ENCODE measurements at places on chromosomes 7 and 10.

DNA sequence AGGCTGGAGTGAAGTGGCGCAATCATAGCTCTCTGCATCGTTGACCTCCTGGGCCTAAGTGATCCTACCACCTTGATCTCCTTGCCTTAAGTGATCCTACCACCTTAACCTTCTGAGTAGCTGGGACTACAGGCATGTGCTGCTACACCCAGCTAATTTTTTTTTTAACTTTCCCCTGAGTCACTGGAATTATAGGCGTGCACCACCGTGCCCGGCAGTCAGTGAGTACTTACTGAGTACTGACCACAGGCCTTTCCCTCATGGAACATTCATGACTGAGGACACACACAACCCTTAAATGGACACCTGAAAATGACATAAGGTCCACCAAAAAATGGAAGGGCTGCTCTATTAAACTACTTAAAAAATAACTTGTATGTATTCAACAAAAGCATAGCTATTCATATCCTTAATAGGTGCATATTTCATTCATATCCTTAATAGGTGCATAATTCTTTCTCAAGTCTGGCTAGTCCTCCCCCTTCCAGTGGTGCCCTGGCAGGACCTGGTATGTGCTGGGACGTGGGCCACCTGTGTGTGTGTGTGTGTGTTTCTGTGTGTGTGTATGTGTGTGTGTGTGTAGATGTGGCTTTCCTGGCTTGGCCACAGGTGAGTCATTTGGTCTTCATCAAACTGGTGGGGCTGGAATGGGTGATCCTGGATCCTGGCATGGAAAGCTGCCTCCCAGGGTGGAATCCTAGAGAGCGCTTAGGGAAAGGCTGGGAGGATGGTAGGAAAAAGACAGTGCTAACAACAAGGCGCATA, 3.5 kb downstream of the FAM180A start:
- DNase-seq: no peak

- no peak for DNase-seq
These were observed 43.7 kb downstream of the PPP1R3C start for GRCh38 chr10:91589015-91589657.

- no peak for DNase-seq
These were observed 43.3 kb upstream of the EZH2 start for GRCh38 chr7:148927123-148928045.

DNA sequence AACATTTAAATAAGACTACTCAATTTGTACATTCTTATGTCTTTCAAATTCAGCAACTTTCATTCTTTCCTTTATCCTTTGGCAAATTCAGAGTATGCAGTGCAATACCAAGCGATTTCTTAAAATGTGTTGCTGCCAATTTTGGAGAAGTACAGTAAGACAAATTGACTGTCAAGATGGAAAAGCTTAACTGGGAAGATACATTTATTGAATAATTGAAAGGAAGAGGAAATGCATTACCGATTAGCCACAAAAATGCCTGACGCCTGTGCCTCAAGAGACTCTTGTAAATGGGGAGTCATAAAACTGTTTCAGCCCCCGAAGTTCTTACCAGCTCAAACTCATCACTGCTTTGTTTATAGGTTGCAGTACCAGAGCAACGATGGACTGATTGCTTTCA, 373.3 kb upstream of the GALNT17 start:
- DNase-seq: no peak

- no peak for DNase-seq
These were observed 986 bp downstream of the NRP1 start for GRCh38 chr10:33333260-33334101.

DNA sequence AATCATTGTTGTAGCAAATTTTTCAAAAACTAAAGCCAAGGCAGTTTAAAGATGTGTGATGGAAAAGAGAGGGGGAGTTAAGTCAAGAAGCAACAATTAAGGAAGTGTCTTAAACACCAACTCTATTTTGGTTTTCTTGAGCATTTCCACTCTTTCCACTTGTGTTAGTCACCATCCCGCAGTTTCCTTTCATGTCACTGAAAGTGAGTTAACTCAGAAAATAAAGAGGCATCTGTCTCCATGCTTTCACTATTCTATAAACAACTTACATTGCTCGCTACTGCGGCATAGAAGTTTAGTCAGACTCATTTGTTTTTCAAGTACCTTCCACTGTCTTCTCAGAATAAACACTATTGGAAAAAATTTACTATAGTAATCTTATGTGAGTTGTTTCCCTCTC, 284.9 kb upstream of the SEMA3D start:
- no peak for DNase-seq

- DNase-seq: no peak
These were observed 86.2 kb upstream of the ANLN start for GRCh38 chr7:36303202-36304098.

DNA sequence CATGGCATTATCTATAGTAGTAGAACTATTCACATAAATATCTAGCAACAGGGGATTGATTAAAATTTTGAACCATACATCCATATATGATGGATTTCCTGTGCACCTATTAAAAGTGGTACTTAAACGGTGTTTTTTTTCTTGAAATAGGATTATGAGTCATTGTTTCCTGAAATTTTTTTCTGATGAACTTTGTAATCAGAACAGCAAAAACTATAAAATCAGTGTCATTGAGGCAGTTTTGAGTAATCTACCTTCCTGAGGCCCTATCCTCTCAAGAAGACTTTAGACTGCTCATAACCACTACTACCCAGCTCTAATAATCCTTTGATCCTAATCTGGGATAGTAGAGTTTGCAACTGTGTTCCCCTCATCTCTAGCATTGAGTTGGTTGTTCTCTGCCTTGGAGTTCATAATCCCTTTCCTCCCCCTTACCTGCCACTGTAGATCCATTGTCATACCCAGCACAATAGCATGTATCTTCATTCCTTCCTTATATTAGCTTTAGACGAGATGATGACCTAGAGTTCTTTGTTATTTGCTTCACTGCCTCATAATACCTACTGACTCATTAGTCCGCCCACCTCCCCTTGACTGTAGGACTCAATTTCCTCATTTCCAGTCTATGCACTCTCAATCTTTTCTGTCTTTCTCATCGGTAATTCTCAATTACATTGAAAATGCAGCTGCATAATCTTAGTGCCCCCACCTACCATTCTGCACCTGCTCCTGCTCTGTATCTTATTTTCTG, 133.4 kb downstream of the LRRC4 start:
- DNase-seq: no peak

DNA sequence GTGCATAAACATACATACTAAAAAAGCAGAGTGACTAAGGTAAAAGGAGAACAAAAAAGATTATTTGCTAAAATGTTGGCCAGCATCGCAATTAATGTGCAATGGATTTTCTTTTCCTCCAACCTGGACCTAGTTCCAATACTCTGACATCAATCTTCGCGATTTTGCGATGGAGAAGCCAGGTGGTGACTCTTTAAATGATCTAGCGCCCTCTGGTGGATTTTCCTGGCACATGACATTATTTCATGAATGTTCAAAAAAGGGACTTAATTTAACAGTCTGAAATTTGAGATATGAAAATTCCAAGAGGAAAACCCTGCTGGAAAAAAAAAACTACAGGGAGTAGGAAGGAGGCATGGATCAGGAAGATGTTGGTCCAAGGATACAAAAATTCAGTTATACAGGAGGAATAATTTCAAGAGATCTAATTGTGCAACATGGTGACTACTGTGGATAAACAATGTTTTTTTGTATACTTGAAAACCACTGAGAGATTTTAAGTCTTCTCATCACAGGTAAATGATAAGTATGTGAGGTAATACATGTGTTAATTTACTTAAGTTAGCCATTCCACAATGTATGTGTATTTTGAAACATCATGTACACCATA, 4.3 kb upstream of the KCNMA1 start:
- DNase-seq: no peak

GRCh38 chr7:84610390-84610789, 415.8 kb upstream of the SEMA3A start:
- no peak for DNase-seq

DNA sequence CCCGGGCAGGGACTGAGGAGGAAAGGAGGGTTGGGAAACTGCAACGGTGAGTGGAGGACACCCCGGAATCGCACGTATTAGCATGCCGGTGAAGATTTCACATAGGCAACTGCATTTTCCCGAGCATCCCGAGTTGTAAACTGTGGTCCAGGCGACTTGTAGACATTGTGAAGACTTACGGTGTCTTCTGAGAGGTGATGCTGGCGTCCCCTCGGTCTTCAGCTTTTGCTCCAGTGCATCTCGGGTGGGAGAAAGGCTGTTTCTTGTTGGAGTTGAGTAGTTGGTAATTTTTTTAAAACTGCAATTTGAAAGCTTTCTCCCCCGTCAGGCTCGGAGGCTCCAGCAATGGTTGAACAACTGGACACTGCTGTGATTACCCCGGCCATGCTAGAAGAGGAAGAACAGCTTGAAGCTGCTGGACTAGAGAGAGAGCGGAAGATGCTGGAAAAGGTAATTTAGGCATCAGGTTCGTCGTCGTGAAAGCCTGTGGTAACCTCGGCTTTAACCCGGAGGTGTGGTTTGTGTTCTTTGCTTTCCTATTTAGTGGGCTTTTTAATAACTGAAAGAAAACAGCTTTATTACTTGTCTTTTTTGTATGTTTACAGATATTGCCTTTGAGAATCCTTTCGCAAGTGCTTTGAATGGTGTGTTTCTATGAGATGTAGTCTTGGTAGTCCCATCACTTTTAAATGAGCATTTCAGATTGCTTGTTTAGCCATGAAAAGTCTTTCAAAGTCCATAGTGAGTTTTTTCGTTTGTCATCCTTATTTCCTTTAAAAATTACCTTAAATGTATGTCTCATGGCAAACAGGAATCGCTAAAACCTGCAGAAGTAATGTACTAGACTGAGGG, 687 bp downstream of the HELLS start:
- DNase-seq: no peak

DNA sequence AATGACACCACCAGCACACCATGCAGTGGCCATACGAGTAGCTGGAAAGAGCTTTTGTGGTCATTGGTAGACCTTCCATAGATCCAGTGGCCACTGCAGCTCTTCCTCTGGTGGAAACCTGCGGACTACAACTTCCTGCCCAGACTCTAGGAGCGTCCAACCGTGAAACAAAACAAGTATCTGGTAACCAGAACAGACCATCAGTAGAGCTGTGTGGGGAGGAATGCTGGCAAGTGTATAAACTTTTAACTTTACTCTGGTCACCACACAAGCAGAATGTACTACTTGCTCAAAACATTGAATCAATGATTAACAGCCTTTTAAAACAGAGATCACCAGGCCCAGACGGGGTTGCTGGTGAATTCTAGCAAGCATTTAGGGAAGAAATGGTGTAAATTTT, 154.7 kb upstream of the DGKB start:
- DNase-seq: no peak

GRCh38 chr10:73251683-73252444, 580 bp downstream of the MRPS16 start:
- DNase-seq: no peak

DNA sequence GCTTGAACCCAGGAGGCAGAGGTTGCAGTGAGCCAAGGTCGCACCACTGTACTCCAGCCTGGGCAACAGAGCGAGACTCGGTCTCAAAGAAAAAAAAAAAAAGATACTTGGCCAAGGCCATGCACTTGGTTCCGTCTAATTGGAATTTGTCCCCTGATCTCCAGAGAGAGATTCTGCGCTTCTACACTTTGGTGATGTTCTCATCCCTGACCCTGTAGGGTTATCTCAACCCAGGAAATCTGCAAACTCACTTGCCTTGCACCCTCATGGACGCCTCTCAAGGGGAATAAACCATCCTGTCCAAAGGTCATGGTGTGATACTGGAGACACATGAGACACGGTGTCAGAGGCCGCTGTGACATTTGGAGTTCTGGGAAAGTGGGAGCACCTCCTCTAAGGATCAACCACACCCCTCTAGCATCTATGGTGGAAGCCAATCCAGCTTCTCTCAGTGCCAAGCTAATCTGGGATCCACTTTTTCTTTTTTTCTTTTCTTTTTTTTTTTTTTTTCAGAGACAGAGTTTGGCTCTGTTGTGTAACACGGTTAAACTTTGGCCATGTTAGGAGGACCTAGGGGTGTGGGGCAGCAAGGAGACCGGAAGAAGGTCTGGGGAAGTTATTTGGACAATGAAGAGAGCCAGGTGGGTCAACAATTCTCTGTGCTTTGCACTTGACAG, 7.8 kb upstream of the POR start:
- no peak for DNase-seq

DNA sequence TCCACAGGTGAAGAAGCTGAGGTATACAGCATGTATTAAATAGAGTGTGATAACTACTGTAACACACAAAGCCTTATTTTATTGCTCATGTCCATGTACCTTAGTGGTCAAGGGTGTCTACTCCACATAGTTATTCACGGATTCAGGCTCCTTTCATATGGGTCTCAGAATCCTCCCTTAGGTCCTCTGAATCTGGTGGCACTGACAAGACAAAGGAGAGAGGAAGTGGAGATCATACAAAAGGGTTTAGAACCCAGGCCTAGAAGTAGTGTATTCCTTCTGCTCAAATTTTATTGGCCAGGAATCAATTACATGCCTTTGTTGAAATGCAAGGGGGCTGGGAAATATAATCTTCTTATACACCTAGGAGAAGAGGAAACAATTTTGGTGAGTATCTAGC, 164.6 kb downstream of the PTEN start:
- no peak for DNase-seq

GRCh38 chr10:29005988-29006387, 282.9 kb upstream of the LYZL1 start:
- no peak for DNase-seq

DNA sequence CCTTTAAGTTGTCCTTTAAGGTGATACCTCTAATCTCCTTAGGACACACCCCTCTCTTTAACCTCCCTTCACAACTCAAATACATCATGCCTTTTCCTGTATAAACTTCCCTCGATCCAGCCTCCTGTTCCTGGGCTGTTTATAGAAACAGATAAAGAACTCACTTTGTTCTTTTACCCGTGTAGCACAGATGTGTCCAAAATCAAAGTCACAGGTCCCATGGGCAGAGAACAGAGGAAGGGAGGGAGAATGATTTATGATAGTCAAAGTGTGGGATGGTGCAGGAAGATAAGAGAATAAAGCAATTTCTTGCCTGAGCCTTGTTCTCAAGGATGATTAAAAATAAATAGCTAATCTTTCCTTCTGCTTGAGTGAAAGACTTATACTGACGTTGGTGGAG, 50.3 kb upstream of the CABCOCO1 start:
- no peak for DNase-seq

DNA sequence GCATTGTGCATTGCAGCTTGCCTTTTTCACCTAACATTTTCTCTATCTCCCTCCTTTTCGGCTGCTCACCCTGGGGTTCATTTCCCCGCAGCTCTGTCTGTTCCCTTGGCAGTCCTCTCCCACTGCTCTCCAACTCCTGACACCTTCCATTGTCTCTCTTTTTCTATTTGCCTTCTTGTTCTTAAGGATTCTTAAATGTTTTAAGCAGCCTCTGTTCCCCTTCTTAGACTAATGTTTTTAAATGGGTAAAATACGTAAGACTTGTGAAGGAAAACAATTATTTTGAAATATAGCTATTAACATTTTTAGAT, 19.4 kb downstream of the BMPR1A start:
- DNase-seq: no peak
